ENCODE measurements at places on chromosomes 11 and 22.

DNA sequence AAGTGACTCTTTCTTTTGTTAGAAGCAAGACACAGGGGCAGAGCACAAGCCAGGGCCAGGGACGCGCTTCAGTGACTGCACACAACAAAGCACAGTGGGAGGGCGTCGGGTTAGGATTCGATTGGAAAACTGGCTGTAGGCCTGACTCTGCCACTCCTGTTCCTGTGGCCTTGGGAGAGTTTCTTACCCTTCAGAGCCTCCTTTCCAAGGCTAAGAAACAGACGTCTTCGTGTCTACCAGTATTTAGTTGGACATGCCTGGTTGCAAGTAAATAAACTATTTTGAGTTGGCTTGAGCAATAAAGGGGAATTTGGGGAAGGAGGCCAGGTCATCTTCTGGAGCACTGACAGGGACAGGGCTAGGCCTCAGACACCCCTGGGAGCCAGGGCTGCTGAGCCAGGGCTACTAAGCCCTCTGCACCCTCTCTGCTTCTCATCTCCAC lies 549.1 kb downstream of the INSC start:
- no peak for DNase-seq

GRCh38 chr11:9831122-9831521 lies 167.2 kb downstream of the SWAP70 start:
- no peak for DNase-seq

- DNase-seq: no peak
Measured at GRCh38 chr11:130645164-130645842, 196.9 kb downstream of the ADAMTS15 start.

DNA sequence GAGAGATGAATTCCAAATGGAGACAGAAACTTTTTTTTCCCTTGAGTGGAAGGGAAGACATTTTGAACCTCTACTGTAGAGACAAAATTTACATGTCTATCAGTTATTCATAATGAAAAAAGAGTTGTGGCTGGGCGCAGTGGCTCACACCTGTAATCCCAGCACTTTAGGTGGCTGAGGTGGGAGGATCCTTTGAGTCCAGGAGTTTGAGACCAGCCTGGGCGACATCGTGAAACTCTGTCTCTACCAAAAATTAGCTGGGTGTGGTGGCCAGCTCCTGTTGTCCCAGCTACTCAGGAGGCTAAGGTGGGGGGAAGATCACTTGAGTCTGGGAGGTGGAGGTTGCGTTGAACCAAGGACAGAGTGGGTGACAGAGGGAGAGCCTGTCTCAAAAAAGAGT lies 4.1 kb downstream of the EED start:
- no peak for DNase-seq
